Activated T-helper 17 cell treated with anti-CD3 and anti-CD28 coated beads, Interleukin-2, amount 50 U/mL, for 72 hours (primary cell): ENCODE measurements at places on chromosomes 16 and 17. TPM values are rescaled to one million over a fixed set of nuclear protein-coding genes. Genes with fewer than 3 reads are reported as not detected.

GRCh38 chr17:57803021-57803420 is 46.8 kb downstream of the MRPS23 start:
- ATAC-seq = no peak

DNA sequence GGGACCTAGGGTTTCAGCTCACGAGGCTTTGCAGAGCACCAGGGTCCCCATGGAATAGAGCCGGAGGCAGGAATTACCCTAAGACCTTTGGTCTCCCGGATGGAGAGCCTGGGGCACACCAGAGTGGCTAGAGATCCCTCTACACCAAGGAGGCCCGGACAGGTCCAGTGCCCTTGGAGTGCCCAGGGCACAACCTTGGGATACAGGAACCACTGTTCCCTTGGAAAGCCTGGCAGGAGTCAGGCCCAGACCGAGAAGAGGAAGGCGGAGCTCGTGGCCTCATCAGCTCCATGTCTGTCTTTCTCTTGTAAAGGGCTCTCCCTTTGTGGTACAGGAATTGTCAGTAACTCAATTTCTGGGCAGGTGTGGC is 3.8 kb upstream of the DBNDD1 start:
- no peak for ATAC-seq

- ATAC-seq = no peak
Measured at GRCh38 chr16:35533683-35534082, 2074.3 kb downstream of the TP53TG3F start.

GRCh38 chr17:45046537-45047125 is 4.8 kb downstream of the DCAKD start:
- peak; percentile 39 for ATAC-seq

- no peak for ATAC-seq
Measured at GRCh38 chr17:55423535-55423934, 1.9 kb upstream of the MMD start.

- ATAC-seq = no peak
Measured at GRCh38 chr16:57646388-57647039, 18.1 kb downstream of the ADGRG1 start.

TMC6 gene
- total RNA-seq = 351 TPM

DNA sequence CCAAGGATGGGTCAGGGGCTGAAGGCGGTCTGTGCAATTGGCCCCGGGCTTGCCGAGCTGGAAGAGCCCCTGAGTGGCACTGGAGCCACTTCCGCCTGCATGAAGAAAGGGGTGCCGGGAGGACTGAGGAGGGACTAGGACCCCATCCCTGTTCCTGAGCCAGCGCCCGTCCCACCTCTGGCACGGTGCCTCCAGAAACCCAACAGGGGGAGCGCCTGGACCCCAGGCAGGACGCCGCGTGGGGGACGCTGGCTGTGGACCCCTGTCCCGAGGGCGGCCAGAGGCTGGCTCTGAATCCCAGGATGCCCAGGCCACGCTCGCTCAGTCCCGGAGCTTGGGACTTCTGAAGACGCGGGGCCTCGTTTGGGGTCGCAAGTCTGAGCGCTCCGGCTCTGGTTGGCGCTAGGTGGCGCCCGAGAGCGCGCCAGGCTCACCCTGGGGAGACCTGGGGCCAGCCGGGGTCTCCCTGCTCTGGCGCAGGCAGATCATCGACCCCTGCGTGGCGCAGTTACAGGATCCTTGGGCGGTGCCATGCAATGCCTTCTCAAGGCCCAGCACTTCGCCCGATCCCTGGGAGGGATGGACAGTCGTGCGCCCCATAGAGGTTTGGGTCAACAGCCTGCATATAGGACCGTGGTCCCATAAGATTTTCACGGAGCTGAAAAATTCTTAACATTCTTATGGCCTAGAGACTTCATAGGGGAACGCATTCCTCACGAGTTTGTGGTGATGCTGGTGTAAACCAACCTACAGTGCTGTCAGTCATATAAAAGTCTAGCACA is 58.5 kb upstream of the CREBBP start:
- peak; percentile 87 for ATAC-seq

VMP1 gene
- 309 TPM for total RNA-seq

CHST5 gene
- not detected for total RNA-seq

CA5A gene
- total RNA-seq = not detected

DNA sequence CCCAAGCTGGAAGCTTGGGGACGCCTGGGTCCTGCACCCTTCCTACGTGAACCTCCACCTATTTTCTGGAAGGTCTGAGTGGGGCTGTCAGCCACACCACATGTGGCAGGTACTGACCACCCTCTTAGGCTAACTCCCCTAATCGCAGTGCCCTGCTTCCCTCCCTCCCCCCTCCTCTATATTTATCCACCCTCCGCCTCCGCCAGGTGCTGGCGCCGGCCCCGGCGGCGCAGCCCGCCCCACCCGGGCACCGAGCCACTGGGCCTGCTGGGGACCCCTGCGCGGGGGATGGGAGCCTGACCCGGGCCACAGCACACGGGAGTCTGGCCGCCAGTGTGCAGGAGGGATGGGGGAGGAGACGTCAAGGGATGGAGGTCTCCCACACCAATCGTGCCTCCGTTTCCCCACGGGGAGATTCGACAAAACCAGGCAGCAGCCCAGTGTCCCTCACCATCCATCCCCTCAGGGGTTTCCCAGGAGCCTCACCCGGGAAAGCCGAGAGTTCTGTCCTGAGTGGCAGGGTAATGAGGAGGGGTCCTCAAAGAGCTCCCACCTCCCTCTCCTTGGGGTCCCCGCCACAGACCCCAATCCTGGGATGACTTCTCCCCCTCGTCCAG is 1.3 kb downstream of the PLEKHH3 start:
- ATAC-seq = no peak

TBC1D3C gene
- total RNA-seq = not detected

GRCh38 chr16:31108035-31108793 is at the start of gene BCKDK:
Gene BCKDK, plus strand, starts transcription at chr16:31108386. Its CDS starts 838 bp downstream, at chr16:31109224.
- ATAC-seq = peak; percentile 83

DNA sequence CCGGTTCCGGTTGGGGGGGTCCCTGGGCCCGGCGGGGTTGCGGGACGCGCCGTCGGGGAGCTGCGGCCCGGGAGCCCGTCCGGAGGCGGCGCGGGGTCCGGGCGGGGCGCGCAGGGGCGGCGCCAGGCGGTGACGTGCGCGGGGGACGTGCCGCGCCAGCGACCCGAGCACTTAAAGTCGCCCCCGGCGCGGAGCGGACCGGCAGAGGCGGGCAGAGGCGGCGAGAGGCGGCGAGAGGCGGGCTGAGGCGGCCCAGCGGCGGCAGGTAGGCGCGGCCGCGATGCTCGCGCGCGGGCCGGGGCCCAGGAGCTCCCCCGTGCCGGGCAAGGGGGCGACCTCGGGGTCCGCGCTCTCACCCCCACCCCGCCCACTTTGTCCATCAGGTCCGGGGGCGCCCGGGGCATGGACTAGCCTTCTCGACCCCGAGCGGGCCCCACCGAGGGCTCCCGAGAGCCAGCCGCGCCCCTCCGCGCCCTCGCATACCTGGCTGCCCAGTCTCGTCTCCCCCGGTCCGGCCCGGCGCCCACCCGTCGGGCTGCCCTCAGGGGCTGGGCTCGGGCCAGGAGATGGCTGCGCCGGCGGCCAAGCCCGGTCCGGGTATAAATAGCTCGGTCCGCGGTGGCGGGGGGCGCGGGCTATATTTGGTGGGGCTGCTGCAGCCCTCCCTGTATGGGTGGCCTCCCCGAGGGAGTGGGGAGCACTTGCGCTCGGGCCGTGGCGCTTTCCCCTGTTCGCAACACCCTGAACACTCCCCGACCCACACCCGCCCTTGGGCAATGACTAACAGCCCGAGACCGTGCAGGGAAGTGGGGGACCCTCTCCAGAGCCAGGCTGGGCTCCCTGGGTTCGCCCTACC is at the start of gene SLC16A3:
Gene SLC16A3, plus strand, starts transcription at position 201 of the 856 bp plus-strand sequence. CDS start 6,967 bp downstream, outside the sequence.
- peak; percentile 67 for ATAC-seq

ATP2A1 gene
- total RNA-seq = 3.1 TPM

HBA2 gene
- total RNA-seq = not detected

CD300E gene
- total RNA-seq = not detected

DNA sequence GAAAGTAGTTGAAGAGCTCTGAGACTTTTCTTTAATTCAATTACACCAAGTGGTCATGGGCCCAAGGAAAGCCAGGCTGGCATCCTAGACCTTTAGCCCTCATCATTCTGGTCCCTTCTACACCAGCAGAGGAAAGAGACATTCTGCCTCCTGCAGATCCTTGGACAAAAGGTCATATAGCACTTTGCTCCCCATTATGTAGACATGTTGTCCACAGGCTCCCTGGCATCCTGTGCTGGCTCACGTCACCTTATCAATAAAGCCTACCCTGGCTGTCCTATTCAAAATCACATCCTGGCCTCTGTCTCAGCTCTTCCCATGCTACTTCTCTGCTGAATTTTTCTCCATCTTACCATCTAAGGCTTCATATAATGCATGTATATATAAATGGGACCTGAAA is 61.6 kb upstream of the MAF start:
- ATAC-seq = no peak

DNA sequence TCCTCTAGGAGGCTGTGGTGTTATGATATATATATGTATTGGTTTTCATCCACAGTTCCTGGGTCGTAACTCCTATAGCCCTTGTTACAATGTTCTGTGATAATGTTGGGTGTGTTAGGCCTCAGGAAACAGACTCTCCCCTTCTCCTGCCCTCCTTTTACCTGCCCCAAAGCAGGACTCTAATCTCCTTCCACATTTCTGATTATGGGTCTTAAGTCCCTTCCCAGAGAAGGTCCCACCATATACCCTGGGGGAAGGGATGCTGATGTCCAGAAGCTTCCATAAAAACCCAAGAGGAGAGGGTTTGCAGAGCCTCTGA is 450 bp upstream of the C1QBP start:
- ATAC-seq = no peak

DNA sequence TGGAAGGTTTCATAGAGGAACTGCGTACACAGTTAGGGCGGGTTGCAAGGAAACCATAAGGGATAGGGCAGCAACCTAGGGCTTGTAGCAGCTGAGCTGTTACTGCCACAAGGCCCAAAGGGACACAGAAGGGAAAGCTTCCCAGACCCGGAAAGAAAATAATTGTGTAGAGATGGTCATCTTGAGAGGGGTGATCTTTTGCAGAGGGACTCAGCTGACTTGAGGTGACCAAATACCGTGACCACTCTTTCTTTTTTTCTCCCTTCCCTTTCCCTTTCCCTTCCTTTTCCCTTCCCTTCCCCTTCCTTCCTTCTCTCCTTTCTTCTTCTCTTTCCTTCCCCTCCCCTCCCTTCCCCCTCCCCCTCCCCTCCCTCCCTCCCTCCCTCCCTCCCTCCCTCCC is 8.5 kb upstream of the CREBBP start:
- ATAC-seq = no peak

DNA sequence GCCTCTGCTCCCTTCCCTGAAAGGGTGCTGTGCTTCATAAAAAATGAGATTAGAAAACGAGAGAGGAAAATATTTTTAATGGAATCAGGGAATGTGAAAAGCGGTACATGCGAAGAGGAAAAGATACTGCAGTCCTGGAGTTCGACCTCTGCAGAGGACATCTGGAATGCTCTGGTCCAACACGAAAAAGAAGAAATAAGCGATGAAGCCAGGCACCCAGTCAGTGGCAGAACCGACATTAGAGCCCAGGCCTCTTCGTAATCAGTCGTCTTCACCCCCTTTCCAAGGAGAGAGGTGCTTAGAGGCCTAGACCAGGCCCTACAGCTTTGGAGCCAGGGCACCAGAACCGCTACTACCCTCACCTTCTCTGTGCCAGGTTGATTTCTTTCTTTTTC is 459 bp upstream of the MARCHF10 start:
- ATAC-seq = no peak

GRCh38 chr17:27760069-27760885 is 40.1 kb downstream of the NOS2 start:
- ATAC-seq = peak; percentile 65

- no peak for ATAC-seq
Measured at GRCh38 chr16:84509032-84509950, 4.8 kb upstream of the MEAK7 start.

- peak; percentile 83 for ATAC-seq
Measured at GRCh38 chr16:2194852-2195321, 1.5 kb downstream of the CASKIN1 start.

GRCh38 chr17:32341141-32341856 is 674 bp downstream of the C17orf75 start:
- ATAC-seq = peak; percentile 25

DNAI2 gene
- 1.6 TPM for total RNA-seq

MTMR4 gene
- 72.1 TPM for total RNA-seq

- no peak for ATAC-seq
Measured at GRCh38 chr16:17177242-17177958, 293.4 kb downstream of the XYLT1 start.

GRCh38 chr16:4138713-4139112 is 22.5 kb upstream of the ADCY9 start:
- no peak for ATAC-seq

DNA sequence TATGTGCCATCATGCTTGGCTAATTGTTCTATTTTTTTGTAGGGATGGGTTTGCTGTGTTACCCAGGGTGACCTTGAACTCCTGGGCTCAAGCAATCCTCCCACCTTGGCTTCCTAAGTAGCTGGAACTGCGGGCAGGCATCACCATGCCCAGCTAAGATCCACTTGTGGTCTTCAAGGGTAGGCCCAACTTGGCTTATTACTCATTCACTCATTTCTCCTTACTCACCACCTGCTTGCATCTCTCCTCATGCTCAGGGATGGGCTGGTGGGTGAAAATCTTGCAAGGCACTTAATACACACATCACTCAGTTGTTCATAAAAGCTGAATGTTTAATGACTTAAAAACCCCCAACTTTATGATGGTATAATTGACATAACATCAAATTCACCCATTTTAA is 207.8 kb downstream of the SHISA9 start:
- ATAC-seq = no peak

HOXB1 gene
- total RNA-seq = not detected

- ATAC-seq = no peak
Measured at GRCh38 chr17:71402661-71403141, 718.1 kb upstream of the SOX9 start.

DNA sequence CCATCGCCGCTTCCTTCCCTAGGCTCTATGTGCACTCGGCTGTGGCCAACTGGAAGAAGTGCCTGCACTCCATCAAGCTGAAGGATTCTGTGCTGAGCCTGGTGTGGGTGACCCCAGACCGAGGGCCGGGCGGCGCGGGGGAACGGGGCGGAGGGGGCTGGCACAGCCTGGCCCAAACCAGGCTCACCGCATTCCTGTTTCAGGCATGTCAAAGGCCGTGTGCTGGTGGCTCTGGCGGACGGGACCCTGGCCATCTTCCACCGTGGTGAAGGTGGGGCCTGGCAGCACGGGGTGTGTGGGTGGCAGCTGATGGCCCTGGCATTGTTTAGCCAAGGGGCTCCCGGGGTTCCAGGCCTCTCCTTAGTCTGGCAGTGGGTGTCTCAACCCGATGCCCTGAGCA is 4.6 kb downstream of the NME3 start:
- ATAC-seq = no peak

DNA sequence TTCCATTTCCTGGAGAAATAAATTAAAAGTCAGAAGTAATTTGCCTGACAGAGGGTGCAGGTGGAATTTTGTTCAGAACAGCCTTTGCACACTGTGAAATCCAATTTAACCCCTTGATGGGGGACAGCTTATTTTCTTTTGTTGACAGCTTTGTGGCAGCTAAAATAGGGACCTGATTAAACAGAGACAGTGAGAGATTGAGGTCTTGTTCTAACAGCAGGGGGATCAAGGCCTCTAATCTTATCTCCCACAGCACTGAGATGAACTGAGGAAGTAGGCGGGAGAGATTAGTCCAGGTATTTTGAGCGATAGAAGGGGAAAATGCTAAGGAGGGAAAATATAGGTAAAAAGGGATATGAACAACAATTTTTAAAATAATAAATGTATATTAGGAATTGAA is 1491.4 kb upstream of the GOT2 start:
- ATAC-seq = no peak

- no peak for ATAC-seq
Measured at GRCh38 chr16:87918338-87918737, 18.0 kb downstream of the CA5A start.
